Naive thymus-derived CD4-positive, alpha-beta T cell (primary cell): ENCODE measurements at places on chromosomes 2 and 18.

DNA sequence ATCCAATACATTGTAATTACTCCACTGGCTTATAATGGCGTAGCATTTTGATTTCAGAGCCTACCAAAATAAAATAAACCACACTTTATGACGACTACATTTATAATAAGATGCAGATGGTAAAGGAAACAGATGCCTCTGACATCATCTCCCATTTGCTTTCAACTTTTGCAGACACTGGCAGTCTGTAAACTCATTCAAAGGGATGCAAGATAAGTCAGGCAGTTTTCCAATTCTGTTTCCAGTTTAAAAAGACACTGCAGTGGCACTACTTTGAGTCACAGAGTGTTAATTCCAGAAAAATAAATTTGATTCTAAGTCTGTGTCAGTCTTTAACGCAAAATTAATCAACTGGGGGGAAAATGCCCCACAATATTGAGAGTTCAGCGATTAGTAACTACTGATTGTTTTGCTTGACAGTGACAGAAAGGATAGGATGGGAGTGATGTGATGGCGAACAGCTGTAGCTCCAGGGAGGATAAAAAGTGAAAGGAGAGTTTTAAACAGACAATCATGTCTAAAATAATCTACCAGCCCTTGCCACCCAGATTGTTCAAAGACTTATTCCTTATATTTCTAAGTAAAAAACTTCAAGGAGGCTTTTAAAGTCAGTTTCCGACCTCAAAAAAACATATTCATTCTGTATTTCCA lies 6.7 kb downstream of the DSEL start:
- H3K27me3 ChIP-seq: no peaks in the 10 kb centered on the region
- H3K4me3 ChIP-seq: no peak overlapping the region
- no peak for DNase-seq
- no peak overlapping the region for H3K27ac ChIP-seq
- no peaks in the 10 kb centered on the region for H3K36me3 ChIP-seq

- no peaks in the 10 kb centered on the region for H3K36me3 ChIP-seq
- no peak overlapping the region for H3K27ac ChIP-seq
- H3K4me1 ChIP-seq: no peaks in the 10 kb centered on the region
- no peak overlapping the region for H3K4me3 ChIP-seq
Observed at GRCh38 chr2:26542194-26542455, 64.2 kb upstream of the OTOF start.

DNA sequence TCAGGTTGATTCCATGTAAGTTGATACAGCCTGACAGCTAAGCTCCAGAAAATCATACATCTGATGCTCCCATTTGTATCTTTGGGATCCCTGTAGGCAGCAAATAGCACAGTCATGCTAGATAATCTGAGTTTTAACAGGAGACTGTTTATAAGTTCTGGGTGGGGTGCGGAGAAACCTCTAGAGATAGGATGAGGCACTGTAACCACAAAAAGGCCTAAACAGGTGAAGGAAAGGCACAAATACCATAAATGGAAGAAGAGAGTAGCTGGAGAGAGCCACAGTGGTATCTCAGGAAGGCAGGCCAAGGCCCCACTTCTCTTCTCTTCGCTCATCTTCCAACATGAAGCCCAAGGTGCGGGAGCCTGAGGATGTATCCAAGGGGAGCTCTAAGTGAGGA lies 18.1 kb upstream of the B4GALT6 start:
- no peaks in the 10 kb centered on the region for H3K27me3 ChIP-seq
- DNase-seq: no peak
- no peak overlapping the region for H3K27ac ChIP-seq
- no peaks in the 10 kb centered on the region for H3K36me3 ChIP-seq
- no peak overlapping the region for H3K4me3 ChIP-seq
- H3K4me1 ChIP-seq: no peaks in the 10 kb centered on the region

GRCh38 chr2:121213386-121213785 lies 71.6 kb downstream of the TFCP2L1 start:
- no peak overlapping the region for H3K27ac ChIP-seq
- H3K27me3 ChIP-seq: no peaks in the 10 kb centered on the region
- H3K36me3 ChIP-seq: no peaks in the 10 kb centered on the region
- H3K4me3 ChIP-seq: no peak overlapping the region
- DNase-seq: no peak

DNA sequence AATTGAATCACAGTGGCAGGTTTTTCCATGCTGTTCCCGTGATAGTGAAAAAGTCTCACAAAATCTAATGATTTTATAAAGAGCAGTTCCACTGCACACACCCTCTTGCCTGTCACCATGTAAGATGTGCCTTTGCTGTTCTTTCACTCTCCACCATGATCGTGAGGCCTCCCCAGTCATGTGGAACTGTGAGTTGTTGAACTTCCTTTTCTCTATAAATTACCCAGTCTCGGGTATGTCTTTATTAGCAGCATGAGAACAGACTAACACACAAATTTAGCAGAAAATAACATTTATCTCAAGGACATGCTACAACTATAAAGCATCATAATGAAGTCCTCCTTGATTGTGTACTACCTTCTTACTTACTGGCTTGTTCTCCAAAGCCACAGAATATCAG lies 1526.0 kb downstream of the LRP1B start:
- H3K36me3 ChIP-seq: no peaks in the 10 kb centered on the region
- DNase-seq: no peak
- no peak overlapping the region for H3K4me3 ChIP-seq

GRCh38 chr2:238063414-238064189 lies 2.8 kb downstream of the SCLY start:
- DNase-seq: no peak
- no peak overlapping the region for H3K27ac ChIP-seq
- no peaks in the 10 kb centered on the region for H3K36me3 ChIP-seq
- H3K4me3 ChIP-seq: no peak overlapping the region
- H3K4me1 ChIP-seq: peaks cover 19% of the 10 kb centered on the region

DNA sequence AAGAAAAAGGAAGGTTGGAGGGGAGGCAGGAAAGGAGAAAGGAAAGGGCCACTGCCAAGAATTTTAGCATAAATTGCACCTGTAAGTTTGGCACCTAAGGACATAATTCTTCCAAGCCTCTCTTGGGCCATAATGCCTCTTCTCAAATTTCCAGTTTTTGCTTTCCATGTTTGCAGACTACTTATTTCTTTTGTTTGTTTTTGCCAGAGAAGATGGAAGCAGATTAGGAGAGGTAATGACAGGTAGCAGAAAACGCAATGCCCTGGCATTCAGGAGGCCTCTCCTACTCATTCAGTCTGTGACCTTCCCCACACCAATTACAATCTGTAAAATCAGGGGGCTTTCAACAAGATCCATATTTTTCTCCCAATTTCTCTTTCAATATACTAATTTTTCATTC lies 56.8 kb downstream of the MRPL33 start:
- no peaks in the 10 kb centered on the region for H3K36me3 ChIP-seq
- DNase-seq: no peak
- H3K27me3 ChIP-seq: no peaks in the 10 kb centered on the region
- no peak overlapping the region for H3K27ac ChIP-seq

- H3K4me3 ChIP-seq: no peak overlapping the region
- H3K4me1 ChIP-seq: no peaks in the 10 kb centered on the region
- no peaks in the 10 kb centered on the region for H3K36me3 ChIP-seq
- no peak overlapping the region for H3K27ac ChIP-seq
- no peaks in the 10 kb centered on the region for H3K27me3 ChIP-seq
Observed at GRCh38 chr2:29763371-29763770, 158.0 kb downstream of the ALK start.

- DNase-seq: no peak
- no peaks in the 10 kb centered on the region for H3K27me3 ChIP-seq
- no peaks in the 10 kb centered on the region for H3K36me3 ChIP-seq
- no peak overlapping the region for H3K4me3 ChIP-seq
- H3K4me1 ChIP-seq: no peaks in the 10 kb centered on the region
Observed at GRCh38 chr2:240786355-240786841, 33.6 kb downstream of the KIF1A start.

GRCh38 chr2:139083121-139083520 lies 302.9 kb upstream of the NXPH2 start:
- H3K4me1 ChIP-seq: no peaks in the 10 kb centered on the region
- H3K4me3 ChIP-seq: no peak overlapping the region
- H3K27ac ChIP-seq: no peak overlapping the region
- H3K36me3 ChIP-seq: no peaks in the 10 kb centered on the region

DNA sequence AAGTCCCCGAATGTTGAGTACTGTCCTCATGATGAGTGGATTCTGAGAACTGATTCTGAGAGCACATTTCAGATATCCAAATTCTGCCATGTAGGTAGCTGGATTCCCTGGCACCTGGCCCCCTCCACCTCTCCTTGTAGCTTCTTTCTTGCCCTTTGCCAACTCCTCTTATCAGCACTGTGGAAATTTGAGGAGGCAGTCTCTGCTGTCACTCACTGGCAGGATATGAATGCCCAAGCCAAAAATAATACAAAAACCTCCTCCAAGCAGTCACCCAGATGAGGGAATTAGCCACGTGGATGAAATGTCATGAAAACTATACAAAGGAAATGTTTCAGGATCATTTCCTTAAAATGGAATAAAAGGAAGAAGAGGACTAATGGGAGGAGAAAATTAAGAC lies 276.8 kb downstream of the SETBP1 start:
- no peaks in the 10 kb centered on the region for H3K36me3 ChIP-seq
- no peak for DNase-seq
- H3K27me3 ChIP-seq: no peaks in the 10 kb centered on the region
- no peaks in the 10 kb centered on the region for H3K4me1 ChIP-seq
- no peak overlapping the region for H3K27ac ChIP-seq
- H3K4me3 ChIP-seq: no peak overlapping the region

DNA sequence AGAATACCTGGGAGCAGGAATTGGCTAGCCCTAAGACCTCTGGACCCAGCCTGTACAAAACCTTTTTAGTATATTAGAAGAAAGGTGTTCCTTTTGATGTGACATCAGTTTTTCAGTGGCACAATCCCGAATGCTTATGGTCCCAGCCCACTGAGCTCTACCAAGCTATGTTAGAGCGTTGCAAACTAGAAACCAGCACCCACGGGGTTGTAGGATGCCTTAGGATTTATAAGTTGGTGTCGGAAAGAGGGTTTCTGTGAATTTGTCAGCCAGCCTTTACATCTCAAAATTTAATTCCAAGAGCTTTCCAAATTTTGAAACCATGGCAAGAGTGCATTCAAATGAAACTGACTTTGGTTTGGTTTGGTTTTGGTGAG lies 499 bp upstream of the LMAN1 start:
- peak overlapping the region; percentile 86 for H3K27ac ChIP-seq
- peak overlapping the region; percentile 81 for H3K4me3 ChIP-seq
- H3K4me1 ChIP-seq: peaks cover 3% of the 10 kb centered on the region
- H3K36me3 ChIP-seq: no peaks in the 10 kb centered on the region
- no peaks in the 10 kb centered on the region for H3K27me3 ChIP-seq

GRCh38 chr2:189372688-189373257 lies 68.5 kb upstream of the WDR75 start:
- no peaks in the 10 kb centered on the region for H3K27me3 ChIP-seq
- no peak overlapping the region for H3K4me3 ChIP-seq
- DNase-seq: no peak
- no peak overlapping the region for H3K27ac ChIP-seq

GRCh38 chr2:230939066-230939591 lies 14.1 kb upstream of the GPR55 start:
- no peaks in the 10 kb centered on the region for H3K36me3 ChIP-seq
- no peaks in the 10 kb centered on the region for H3K4me1 ChIP-seq
- DNase-seq: no peak
- H3K27ac ChIP-seq: no peak overlapping the region

GRCh38 chr2:217206907-217207698 lies 347.2 kb upstream of the TNP1 start:
- no peaks in the 10 kb centered on the region for H3K36me3 ChIP-seq
- no peaks in the 10 kb centered on the region for H3K27me3 ChIP-seq
- H3K27ac ChIP-seq: no peak overlapping the region
- no peaks in the 10 kb centered on the region for H3K4me1 ChIP-seq

DNA sequence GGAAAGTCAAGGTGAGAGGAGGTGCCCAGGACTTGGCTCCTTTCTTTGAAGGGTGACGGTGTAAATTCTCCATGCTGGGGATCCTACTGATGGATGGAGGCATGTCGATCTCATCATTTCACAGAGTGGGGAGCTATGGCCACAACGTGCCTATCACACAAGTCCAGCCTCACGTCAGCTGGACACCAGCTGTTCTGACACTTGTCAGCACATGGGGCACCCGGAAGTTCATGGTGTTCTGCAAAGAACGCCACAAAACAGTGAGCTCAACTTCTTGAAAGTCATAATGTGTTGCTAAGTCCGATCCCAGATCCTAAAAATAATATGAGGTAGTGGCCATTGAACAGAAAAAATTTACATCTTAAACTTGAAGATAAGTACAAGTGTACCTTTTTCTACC lies 12.3 kb downstream of the PAX8 start:
- H3K27me3 ChIP-seq: no peaks in the 10 kb centered on the region
- no peaks in the 10 kb centered on the region for H3K36me3 ChIP-seq
- no peaks in the 10 kb centered on the region for H3K4me1 ChIP-seq
- DNase-seq: no peak

DNA sequence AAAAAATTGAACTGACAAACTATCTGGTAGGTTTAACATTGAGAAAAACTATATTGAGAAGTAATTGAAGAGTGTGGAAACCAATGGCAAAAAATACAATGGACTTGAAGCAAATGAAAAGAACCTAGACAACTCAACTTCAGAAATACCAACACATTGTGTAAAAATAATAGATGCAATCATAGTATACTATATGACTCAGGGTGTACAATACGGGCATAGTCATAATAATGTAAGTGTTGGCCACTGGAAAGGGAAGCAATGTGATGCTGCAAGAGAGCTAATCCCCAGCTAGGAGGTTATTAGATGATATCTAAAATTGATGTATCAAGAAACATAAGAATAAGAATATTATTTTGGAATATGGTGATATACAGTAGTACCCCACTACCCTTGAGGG lies 45.3 kb downstream of the SMAD7 start:
- H3K36me3 ChIP-seq: no peaks in the 10 kb centered on the region
- H3K27me3 ChIP-seq: no peaks in the 10 kb centered on the region
- no peak overlapping the region for H3K4me3 ChIP-seq
- no peak for DNase-seq
- peaks cover 12% of the 10 kb centered on the region for H3K4me1 ChIP-seq

DNA sequence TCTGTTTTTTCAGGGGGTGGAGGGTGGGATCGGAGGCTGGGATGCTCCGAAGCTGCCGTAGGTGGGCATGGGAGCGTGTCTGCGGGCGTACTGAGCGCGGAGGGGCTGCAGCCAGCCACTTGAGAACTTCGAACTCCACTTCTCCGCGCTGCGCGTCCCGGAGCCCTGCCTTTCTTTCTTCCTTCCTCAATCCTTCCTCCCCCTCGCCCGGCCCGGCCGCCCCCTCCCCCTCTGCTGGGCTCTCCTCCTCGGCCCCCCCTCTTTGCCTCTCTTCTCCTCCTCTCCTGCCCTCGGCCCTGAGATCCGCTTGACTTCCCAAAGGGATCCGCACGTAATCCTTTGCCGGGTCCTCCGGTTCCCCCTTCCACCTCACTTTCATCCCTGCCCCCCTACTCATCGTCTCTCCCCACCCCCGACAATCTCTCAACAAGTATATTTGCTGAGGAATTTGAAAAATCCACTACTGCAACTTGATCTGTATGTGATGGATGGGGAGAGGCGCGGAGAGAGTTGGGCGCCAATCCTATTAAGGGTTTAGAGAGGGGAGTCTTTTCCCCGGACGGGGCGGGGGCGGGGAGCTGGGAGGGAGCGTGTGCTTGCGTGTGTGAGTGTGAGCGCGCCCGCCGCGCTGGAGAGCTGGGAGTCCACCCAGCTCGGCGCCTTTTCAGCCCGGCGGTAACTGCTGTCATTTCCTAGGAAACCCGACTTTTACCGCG lies 1.1 kb downstream of the GLI2 start:
- no peaks in the 10 kb centered on the region for H3K27me3 ChIP-seq
- DNase-seq: no peak
- H3K27ac ChIP-seq: no peak overlapping the region
- H3K4me1 ChIP-seq: no peaks in the 10 kb centered on the region
- H3K4me3 ChIP-seq: no peak overlapping the region
